NCI-H1417 treated with DMSO at 0.1 percent for 48 hours (cell line): ENCODE measurements at places on chromosomes 11 and 22.

GRCh38 chr11:95442531-95443050 lies 211.6 kb upstream of the SESN3 start:
- DNase-seq = no peak

- DNase-seq = no peak
Measured at GRCh38 chr11:77020734-77021133, 13.5 kb upstream of the B3GNT6 start.

- no peak for DNase-seq
Measured at GRCh38 chr11:34036456-34036855, 15.1 kb upstream of the CAPRIN1 start.

- no peak for DNase-seq
Measured at GRCh38 chr11:16117989-16118756, 238.2 kb downstream of the SOX6 start.

GRCh38 chr11:120004723-120005122 lies 133.2 kb downstream of the TRIM29 start:
- no peak for DNase-seq

GRCh38 chr11:27697679-27698275 lies 2.5 kb downstream of the BDNF start:
- DNase-seq = no peak

- no peak for DNase-seq
Measured at GRCh38 chr11:12105471-12105870, 4.9 kb upstream of the MICAL2 start.

DNA sequence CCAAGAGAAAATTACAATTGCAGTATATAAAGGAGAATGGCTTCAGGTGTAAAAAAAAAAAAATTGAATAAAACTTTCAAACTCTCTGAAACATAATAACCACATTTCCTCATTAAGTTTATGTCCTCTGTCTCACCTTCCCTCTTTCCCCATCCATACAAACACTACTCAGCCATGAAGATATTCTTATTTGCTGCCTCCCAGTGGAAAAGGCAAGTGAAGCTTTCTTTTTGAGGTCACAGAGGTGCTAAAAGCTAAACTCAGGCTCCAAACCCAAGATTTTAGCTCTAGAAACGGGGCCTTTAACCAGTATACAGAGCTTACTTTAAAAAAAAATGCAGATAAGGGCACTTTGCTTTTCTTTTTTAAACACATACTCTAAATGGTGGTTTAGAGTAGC lies 1568.5 kb downstream of the FAM181B start:
- DNase-seq = no peak
